Iris pigment epithelial cell (primary cell): ENCODE measurements at places on chromosomes 16 and 17.

- no peak for DNase-seq
Observed at GRCh38 chr16:17369421-17370222, 101.1 kb downstream of the XYLT1 start.

DNA sequence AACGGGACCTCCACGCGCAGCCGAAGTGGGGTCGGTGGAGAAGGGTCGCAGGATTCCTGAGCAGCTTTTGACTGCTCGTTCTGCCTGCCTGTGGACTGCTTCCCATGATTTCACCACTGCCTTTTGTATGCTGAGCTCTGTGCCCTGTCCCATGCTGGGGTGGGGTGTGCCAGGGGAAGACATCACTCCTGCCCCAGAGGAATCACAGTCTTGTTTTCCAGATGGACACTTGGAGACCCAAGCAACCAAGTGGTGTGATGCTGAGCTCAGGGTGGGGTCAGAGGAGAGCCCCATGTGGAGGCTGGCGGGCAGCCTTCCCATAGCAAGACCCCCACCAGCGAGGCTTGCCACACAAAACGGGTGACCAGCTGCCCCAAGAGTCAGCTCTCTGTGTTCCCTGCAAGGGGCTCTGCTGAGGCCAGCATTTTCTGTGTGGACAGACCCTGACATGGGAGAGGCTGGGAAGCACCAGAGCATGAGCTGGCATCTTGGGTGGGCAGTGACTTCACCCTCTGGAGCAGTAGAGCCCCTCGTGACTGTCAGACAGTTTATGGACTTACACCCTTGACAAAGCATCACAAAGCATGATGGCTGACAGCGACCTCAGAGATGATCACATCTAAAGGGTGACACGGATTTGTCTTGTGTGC lies 111.9 kb downstream of the GNAO1 start:
- DNase-seq, result no peak

GRCh38 chr17:46964315-46965265 lies 14.5 kb downstream of the RPRML start:
- DNase-seq, result peak; percentile 28

GRCh38 chr16:67194260-67194659 lies 2.3 kb downstream of the E2F4 start:
- no peak for DNase-seq

DNA sequence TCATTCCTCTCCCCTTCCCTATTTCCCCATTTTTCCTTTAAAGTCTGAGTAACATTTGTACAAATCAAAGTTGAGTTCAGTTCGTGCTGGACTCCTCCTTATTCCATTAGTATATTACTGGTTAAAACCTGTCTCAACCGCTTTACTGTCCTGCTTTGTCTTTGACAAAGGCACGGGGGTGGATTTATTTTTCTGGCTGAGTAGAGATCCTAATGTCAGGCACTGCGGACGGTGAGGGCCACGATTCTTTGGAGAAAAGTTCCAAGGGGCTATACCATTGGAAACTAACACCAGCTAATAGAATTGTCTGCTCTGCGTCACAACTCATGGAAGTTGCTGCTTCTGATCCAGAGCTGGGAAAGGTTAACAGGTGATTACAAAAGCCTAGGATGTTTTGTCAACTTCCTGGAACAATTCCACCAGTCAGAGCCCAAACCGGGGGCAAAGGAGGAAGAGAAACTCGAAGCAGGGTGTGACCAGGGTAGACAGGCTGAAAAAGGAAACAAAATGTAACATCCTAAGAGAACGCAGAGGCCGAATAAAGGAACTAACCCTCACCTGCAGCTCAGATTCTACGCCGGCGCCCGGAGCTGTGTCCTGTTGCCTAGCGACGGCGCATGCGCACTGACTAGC lies 12.4 kb downstream of the TAT start:
- no peak for DNase-seq

GRCh38 chr16:11699234-11699894 lies 31.1 kb downstream of the SNN start:
- no peak for DNase-seq

GRCh38 chr16:86088287-86088686 lies 189.3 kb downstream of the IRF8 start:
- peak; percentile 17 for DNase-seq

- peak; percentile 80 for DNase-seq
Observed at GRCh38 chr17:63402431-63403212, 43.5 kb downstream of the CYB561 start.

DNA sequence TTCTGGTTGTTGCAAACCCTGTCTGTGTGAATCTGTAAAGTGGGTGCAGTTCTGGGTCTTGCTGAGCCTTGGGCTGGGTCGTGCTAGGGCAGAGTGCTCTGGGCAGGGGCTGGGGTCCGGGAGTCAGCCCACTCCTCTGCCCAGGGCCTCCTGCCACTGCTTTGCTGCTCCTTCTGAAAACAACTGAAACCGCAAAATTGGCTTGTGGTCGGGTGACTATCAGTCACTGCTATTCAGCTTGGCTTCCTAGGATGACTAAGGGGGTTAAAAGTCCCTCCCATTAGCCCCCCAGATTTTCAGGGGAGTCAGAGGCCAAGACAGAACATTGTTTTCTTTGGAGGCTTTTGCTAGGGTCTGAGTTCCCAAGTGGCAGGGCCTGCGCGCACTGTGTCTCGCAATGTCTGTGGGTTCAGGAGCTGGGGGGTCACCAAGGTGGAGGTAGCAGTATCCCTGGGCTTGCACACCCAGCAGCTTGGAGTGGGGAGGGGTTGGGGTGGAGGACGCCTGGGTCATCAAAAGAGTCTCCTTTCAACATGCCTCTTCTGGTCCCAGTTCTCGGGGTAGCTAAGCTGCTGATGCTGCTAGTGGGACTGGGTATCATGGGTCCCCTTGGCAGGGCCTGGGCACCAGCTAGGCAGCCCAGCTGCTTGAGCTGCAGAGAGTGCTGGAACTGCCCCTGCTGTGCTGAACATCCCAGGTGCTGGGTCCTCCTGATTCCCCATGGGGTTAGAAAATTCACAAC lies 13.5 kb upstream of the TBX21 start:
- DNase-seq, result peak; percentile 69

DNA sequence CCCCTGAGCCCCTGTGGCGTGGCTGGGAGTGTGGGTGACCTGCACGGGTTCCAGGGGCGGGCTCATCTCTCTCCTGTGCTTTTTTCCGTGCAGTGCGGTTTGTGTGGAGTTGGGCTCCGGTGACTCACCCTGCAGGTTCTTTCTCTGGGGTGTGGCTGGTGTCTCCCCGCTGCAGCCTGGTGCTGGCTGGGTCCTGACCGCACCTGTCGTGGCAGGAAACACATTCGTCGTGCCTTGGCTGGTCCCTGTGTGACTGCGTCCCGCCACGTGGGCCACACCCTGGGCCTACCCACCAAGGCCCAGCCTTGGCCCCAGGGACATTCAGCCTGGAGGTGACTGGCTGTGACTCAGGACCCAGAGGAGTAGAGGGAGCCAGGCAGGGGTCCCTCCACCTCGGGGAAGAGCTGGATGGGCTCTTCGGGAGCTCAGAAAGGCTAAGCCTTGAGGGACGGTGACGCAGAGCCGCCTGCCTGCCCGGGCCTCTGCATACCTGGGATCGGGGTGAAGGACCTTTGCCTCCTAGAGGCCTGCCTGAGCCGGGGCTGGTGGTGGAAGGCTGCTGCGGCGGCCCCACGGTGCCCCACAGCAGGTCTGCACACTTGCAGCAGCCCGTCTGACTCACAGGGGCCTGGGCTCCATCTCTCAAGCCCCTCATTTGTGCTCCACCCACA lies 7.8 kb downstream of the TRAF7 start:
- DNase-seq, result no peak
